Vagina (tissue), 2 donors: ENCODE measurements at places on chromosomes 11 and 22. TPM values are rescaled to one million over a fixed set of nuclear protein-coding genes. Genes with fewer than 3 reads are reported as not detected.

- peak; percentile 37 for DNase-seq
- no peaks in the 10 kb centered on the region for H3K27me3 ChIP-seq
- no peak overlapping the region for H3K27ac ChIP-seq
- no peaks in the 10 kb centered on the region for H3K4me1 ChIP-seq
- H3K4me3 ChIP-seq = no peak overlapping the region
- H3K36me3 ChIP-seq = no peaks in the 10 kb centered on the region
Observed at GRCh38 chr22:26852176-26852575, 194.8 kb downstream of the MIAT start.

DNA sequence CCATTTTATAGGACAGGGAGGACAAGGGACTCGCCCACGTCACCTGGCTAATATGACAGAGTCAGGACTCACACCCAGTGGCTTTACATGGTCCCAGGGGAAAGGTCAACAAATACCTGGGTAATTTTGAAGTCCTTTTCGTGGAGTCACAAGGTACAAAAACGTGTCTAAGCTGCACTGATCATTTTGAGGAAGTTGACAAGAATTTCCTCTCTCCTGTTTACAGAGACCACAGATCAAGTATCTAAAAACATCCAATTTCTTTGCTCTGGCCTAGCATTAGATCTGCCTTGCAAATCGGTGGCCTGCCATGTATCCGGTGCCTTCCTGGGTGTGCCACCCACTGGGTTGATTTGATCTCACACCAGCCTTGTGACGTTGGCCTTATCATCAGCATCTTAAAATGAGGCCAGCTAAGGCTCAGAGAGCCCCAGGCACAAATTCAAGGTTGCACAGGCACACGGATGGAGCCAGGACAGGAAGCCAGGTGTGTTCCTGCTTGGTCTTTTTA, 17.6 kb downstream of the GDPD5 start:
- no peak for DNase-seq
- H3K36me3 ChIP-seq = no peaks in the 10 kb centered on the region
- no peak overlapping the region for H3K4me3 ChIP-seq
- peaks cover 16% of the 10 kb centered on the region for H3K4me1 ChIP-seq
- no peak overlapping the region for H3K27ac ChIP-seq

DNA sequence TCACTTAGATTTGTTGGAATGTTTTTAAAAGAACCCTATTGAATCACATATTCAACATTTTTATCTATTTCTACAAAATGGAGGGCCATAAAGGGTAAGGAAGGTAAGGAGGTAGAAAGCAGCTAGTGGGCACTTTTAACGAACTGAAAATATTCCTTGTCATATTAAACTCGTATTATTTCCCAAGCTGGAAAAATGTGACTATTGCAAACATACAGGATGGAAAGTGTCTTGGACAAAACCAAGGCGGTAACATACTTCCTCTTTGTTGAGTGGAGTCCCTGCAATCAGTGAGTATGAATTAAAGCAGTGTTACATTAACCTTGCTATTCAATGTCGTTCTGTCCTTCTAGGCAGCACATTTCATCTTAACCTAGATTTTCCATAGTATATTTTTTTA, 165.6 kb downstream of the RCN1 start:
- no peak for DNase-seq
- H3K4me1 ChIP-seq = no peaks in the 10 kb centered on the region
- no peaks in the 10 kb centered on the region for H3K27me3 ChIP-seq
- no peak overlapping the region for H3K4me3 ChIP-seq

GRCh38 chr11:119015054-119015611, 3.0 kb downstream of the RPS25 start:
- H3K27ac ChIP-seq = no peak overlapping the region
- no peak for DNase-seq
- peaks cover 37% of the 10 kb centered on the region for H3K4me1 ChIP-seq
- no peak overlapping the region for H3K4me3 ChIP-seq
- no peaks in the 10 kb centered on the region for H3K27me3 ChIP-seq

GRCh38 chr11:64613648-64614047, 22.6 kb downstream of the SLC22A12 start:
- H3K27ac ChIP-seq = no peak overlapping the region
- no peaks in the 10 kb centered on the region for H3K27me3 ChIP-seq
- no peaks in the 10 kb centered on the region for H3K36me3 ChIP-seq
- DNase-seq = no peak

- DNase-seq = no peak
- H3K27ac ChIP-seq = peak overlapping the region; percentile 84
- no peaks in the 10 kb centered on the region for H3K36me3 ChIP-seq
- no peaks in the 10 kb centered on the region for H3K27me3 ChIP-seq
- no peak overlapping the region for H3K4me3 ChIP-seq
Observed at GRCh38 chr11:76791861-76792260, 8.7 kb downstream of the TSKU start.

GRCh38 chr11:33980897-33981296, 70.6 kb upstream of the CAPRIN1 start:
- no peak overlapping the region for H3K27ac ChIP-seq
- no peaks in the 10 kb centered on the region for H3K27me3 ChIP-seq
- no peaks in the 10 kb centered on the region for H3K36me3 ChIP-seq
- no peak overlapping the region for H3K4me3 ChIP-seq
- no peaks in the 10 kb centered on the region for H3K4me1 ChIP-seq

GRCh38 chr11:67415501-67416304, at the start of gene CARNS1:
TSS of gene CARNS1 (plus strand) at chr11:67415678. CDS start at chr11:67416200, 522 bp downstream.
- H3K27ac ChIP-seq = peak within 1 kb of the TSS; percentile 33
- H3K4me1 ChIP-seq = peaks cover 57% of the 10 kb centered on the region
- DNase-seq = no peak
- H3K36me3 ChIP-seq = no peaks in the 10 kb centered on the region

DNA sequence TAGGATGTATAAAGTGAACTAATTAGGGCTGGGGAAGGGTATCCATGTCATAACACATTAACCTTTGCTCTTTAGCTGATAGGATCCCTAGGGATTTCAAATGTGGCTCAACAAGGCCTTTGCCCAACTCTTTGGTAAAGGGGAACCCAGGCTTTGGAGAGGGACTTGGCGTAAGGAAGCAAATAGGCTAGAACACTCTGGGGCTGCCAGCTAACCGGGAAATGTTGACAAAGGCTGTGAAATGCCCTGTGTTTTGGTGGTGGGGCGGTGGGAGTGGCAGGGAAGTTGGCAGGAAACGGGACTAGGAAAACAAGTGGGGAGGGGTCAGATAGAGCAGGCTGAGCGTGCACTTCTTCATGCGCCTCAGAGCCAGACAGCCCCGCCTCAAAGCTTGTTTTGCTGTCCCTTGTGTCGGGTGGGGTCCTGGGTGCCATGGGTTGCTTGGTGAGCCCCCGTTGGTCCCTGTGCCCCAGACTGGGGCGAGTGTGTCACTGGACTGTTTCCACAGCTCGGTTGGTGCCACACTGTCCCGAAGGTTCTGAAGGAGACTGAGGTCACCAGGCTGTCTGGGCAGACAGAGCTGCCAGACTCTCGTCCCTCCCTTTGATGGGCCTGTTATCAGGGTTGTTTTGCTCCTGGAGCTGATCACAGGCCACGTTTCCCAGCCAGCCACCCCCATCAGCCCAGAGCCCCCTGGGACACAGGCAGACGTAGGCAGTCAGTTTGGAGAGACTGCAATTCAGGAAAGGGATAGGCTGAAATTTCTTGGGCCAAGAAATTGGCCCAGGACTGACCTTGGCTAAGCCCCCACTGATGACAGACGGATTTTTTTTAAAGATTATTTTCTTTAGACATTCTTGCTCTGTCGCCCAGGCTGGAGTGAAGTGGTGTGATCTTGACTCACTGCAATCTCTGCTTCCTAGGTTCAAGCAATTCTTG, 19.6 kb downstream of the KCTD21 start:
- DNase-seq = no peak
- H3K36me3 ChIP-seq = peaks cover 9% of the 10 kb centered on the region
- H3K4me3 ChIP-seq = no peak overlapping the region
- peaks cover 21% of the 10 kb centered on the region for H3K4me1 ChIP-seq

GRCh38 chr11:119248750-119249670, 42.9 kb downstream of the CBL start:
- no peaks in the 10 kb centered on the region for H3K36me3 ChIP-seq
- H3K4me3 ChIP-seq = no peak overlapping the region
- no peak overlapping the region for H3K27ac ChIP-seq

- H3K27me3 ChIP-seq = no peaks in the 10 kb centered on the region
- H3K27ac ChIP-seq = no peak overlapping the region
- no peaks in the 10 kb centered on the region for H3K4me1 ChIP-seq
- no peak for DNase-seq
- no peak overlapping the region for H3K4me3 ChIP-seq
Observed at GRCh38 chr11:2551131-2551530, 106.3 kb downstream of the KCNQ1 start.

- DNase-seq = no peak
- H3K4me1 ChIP-seq = peaks cover 13% of the 10 kb centered on the region
- no peaks in the 10 kb centered on the region for H3K36me3 ChIP-seq
- H3K4me3 ChIP-seq = no peak overlapping the region
- no peaks in the 10 kb centered on the region for H3K27me3 ChIP-seq
- no peak overlapping the region for H3K27ac ChIP-seq
Observed at GRCh38 chr11:123302751-123303195, 107.7 kb upstream of the CLMP start.

DNA sequence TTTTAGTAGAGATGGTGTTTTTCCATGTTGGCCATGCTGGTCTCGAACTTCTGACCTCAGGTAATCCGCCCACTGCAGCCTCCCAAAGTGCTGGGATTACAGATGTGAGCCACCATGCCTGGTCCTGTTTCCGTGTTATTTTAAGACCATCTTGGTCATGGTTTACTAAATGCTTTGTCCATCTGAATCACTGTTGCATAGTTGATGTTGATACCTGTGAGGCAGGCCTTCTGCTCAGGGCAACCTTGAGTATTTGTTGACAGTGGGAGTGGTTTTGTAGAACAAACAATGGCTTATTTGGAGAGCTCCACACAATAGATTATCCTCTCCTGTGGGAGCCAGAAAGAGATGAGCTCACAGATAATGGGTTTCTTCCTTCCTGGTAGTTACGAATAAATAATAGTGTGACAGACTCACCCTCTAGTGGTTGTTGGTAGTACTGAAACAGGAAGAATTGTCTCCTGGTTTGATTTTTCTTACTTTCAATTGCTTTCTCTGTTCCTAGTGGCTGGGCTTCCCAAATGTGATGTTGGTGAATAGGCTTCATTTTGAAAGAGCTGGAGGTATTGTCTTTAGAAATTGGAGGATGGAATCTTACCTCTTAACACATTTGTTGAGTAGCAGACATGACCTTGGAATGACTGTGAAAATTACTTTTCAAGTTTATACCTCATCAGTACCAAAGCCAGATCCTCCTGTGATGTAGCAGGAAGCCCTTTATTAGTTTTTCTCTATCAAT, 39.0 kb downstream of the CTNND1 start:
- H3K36me3 ChIP-seq = peaks cover 68% of the 10 kb centered on the region
- H3K27ac ChIP-seq = peak overlapping the region; percentile 47
- H3K4me3 ChIP-seq = no peak overlapping the region
- H3K4me1 ChIP-seq = peaks cover 41% of the 10 kb centered on the region
- no peaks in the 10 kb centered on the region for H3K27me3 ChIP-seq

- peaks cover 18% of the 10 kb centered on the region for H3K36me3 ChIP-seq
- peaks cover 23% of the 10 kb centered on the region for H3K4me1 ChIP-seq
- no peak overlapping the region for H3K4me3 ChIP-seq
- no peaks in the 10 kb centered on the region for H3K27me3 ChIP-seq
- H3K27ac ChIP-seq = no peak overlapping the region
- no peak for DNase-seq
Observed at GRCh38 chr22:23837496-23837859, 1.3 kb downstream of the DERL3 start.

The DCHS1 gene
- 28.7 TPM for total RNA-seq

The CDCA5 gene
- 3.7 TPM for total RNA-seq

The KCNA4 gene
- not detected for total RNA-seq

The CHRNA10 gene
- total RNA-seq = not detected

The KREMEN1 gene
- 24.6 TPM for total RNA-seq

The ANKK1 gene
- total RNA-seq = 1.5 TPM

The OR6A2 gene
- total RNA-seq = not detected

The RTL10 gene
- 21.4 TPM for total RNA-seq

The TYR gene
- not detected for total RNA-seq

The HBD gene
- not detected for total RNA-seq
